Activated CD4-positive, CD25-positive, alpha-beta regulatory T cell treated with anti-CD3 and anti-CD28 coated beads, Interleukin-2, amount 50 U/mL, for 24 hours (primary cell): ENCODE measurements at places on chromosomes 3 and 15.
A peak's percentile ranks its signal among the peaks of the same experiment; 100 is the strongest.

DNA sequence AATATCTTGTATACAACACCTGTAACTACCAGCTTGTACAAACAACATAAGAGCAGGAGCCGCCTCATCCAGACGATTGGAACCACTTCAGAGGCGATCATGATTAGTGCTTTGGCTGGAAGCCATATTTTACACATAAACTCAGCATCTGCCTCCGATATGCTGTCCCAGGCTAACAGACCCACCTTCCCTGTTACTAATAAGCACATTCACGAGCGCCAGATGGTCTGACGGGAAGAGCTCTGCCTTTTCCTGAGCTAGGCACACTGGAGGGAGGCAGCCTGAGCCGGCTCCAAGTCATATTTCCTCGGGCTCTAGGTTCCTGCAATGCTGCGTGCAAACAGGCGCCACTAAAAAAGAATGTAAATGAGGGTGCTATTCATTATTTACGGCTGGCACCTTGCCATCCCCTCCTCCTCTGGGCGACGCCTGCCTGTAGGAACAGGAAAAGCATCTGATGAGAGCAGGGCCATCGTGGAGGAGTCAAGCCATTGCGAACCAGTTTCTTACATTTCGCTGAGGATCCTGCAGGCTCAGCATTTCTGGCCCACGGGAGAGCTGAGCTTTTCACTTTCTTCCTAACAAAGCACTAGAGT is 98.2 kb downstream of the ANXA2 start:
- ATAC-seq: no peak

GRCh38 chr3:69250014-69250413 is 127.6 kb upstream of the LMOD3 start:
- ATAC-seq: peak; percentile 96

DNA sequence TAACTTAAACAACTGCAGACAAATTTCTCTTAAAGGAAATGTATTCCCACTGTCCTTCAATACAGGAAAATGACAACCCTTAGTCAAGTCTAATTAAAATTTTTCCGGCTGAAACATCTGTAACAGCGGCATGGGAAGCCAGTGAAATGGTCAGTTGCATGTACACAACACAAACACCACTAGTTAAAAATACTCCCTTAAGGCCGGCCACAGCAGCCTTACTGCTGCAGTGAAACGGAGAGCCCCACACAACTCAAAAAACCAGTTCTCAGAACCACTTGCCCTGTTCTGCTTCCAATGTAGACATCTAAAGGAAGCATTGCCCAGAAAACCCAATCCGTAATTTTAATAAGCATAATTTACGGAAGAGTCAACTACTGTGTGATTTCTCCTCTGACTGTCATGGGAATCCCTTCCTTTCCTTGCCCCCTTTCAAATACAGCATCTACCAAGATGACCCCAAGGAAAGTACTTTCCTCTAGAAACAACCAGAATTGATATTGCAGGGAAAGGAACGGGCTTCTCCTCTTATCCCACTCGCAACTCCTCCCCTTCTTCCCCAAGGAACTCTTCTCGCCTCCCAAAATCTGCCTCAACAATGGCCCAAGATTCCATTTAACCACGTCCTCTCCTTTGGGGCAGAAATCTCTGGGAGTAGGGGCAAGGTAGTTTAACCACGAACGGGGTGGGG is 1.6 kb downstream of the FBN1 start:
- no peak for ATAC-seq

- no peak for ATAC-seq
These were observed 5.0 kb upstream of the MBNL1 start for GRCh38 chr3:152263711-152264110.
